Activated CD8-positive, alpha-beta memory T cell treated with anti-CD3 and anti-CD28 coated beads for 4 hours (primary cell): ENCODE measurements at places on chromosomes 2 and 18.

GRCh38 chr18:48918660-48919456 is 31.9 kb downstream of the SMAD7 start:
- no peak for DNase-seq

GRCh38 chr2:190467575-190468083 is 59.5 kb downstream of the MFSD6 start:
- no peak for DNase-seq

GRCh38 chr2:40937284-40937683 is 485.4 kb upstream of the SLC8A1 start:
- no peak for DNase-seq

GRCh38 chr18:11002277-11002676 is 147.1 kb downstream of the PIEZO2 start:
- DNase-seq: no peak

DNA sequence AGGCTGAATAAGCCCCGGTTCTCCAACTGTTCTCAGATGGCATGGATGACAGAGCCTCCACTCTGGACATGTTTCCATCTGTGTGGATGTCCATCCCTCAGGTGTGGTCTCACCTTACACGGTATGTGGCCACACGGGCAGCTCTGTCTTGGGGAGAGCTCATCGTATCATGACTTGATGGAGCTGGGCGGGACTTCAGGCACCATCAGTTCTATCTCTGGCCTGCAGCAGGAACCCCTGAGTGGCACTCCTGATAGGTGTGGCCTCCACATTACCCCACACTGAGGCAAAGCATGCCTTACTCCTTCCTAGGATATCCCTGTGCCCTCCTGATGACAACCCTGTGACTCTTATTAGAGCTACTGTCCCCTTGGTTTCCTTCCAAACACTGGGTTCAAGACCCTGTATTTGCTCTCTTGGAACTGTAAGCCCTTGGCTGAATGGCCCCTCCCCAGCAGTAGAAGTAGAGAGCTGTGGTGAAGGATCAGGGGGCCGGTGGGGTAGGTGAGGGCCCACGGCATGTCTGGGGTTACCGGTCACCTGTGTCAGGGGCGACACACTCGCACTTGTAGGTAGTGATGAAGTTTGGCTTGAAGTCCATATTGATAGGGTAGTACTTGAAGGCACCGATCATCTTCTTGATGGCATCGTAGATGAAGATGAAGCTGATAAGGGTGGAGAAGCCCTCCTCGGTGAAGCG is 48.2 kb downstream of the MTHFD2 start:
- DNase-seq: no peak

DNA sequence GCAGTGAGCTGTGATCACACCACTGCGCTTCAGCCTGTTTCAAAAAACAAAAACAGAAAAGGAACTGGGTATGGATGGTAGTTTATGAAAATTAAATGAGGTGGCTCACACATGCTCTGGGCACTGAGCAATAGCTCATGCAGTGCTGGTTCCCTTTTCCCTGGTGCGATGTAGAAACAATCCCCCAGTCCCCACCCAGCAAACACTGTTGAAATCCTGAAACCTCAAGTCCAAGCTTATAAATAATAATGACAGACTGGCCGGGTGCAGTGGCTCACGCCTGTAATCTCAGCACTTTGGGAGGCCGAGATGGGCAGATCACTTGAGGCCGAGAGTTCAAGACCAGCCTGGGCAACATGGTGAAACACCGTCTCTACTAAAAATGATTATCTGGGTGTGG is 55.4 kb upstream of the SMAD2 start:
- DNase-seq: no peak

GRCh38 chr2:216632952-216633615 is at the start of gene IGFBP2:
Gene IGFBP2, plus strand, starts transcription at chr2:216633420. Its CDS starts 104 bp downstream, at chr2:216633524.
- no peak for DNase-seq

DNA sequence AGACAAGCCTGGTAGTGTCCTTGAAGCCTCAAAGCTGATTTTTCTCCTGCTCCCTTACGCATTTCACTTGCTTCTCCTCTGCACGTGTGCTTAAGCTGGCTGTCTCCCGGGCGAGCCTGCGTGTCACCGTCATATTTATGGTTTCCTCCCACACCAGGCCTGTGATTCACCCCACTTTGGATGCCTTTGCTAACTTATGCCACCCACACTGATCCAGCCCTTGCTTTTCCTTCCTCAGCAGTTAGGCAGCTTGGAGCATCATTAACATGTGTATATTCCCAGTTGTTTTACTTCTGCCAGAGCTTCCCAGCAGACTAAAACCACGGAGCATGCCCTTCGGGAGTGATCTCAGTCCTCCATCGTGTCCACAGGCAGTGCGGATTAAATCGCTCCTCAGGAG is 2.2 kb downstream of the ST3GAL5 start:
- peak; percentile 44 for DNase-seq
